ENCODE measurements at places on chromosomes 7 and 10. TPM values are rescaled to one million over a fixed set of nuclear protein-coding genes. Genes with fewer than 3 reads are reported as not detected.

DNA sequence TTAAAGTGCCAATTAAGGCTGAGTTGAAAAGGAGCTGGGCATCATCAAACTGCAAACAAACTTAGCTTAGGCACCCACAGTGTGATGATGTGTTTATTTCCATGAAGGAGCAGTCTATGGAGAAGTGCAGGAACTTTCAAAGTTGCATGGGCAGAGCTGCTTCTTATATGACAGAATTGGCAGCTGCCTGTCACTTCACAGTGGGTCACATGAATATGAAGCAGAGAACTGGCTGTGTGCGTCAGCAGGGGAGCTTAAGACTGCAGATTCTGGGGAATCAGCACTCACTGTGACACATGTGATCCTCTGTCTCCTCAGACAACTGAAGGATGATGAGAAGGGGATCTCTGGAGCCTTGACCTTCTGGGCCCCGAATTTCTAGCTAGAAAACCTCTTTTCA is 36.6 kb downstream of the RBM28 start:
- DNase-seq = no peak

The IFIT2 gene
- 16.0 TPM for total RNA-seq

- DNase-seq = no peak
These were observed 2.2 kb upstream of the CELF2 start for GRCh38 chr10:11015446-11015934.

The NODAL gene
- not detected for total RNA-seq

DNA sequence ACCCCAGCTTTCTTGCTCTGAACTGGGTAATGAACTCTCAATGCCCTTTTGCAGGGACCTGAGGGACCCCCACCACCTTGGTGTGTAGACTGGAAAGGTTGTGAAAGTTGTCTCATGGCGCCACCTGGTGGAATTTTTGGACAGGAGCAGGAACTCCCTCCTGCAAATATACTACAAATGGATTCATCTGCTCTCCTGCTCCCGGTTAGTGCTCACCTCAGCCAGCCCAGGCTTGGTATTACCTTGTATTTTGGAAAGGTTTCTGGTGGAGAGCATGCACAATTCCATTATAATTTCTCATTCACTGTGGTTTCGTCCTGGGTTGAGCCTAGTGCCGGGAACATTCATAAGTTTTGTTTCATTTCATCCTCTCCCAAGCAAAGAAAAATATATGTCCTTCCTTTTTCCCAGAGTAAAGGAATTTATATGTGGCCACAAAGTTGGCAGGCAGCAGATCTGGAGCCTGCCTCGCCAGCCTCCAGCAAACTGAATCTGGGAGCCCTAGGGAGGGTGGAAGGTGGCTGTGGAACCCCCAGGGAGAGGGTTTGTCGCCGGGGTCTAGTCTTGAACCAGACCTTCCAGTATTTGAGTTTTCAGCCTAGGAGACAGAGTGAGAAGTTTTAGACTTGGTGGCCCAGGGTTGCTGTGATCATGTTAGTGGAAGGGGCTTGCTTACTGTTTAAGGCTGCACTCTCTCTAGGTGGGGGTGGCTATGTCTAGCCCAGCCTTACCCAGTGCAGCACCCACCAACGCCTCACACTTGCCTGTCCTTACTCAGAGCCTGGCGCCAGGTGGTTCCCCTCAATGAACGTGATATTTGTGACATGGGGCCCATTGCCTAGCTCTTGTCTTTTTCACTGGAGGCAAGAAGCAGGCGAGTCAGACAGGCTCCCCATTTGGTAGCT is 9.5 kb downstream of the FAM241B start:
- DNase-seq = peak; percentile 72

DNA sequence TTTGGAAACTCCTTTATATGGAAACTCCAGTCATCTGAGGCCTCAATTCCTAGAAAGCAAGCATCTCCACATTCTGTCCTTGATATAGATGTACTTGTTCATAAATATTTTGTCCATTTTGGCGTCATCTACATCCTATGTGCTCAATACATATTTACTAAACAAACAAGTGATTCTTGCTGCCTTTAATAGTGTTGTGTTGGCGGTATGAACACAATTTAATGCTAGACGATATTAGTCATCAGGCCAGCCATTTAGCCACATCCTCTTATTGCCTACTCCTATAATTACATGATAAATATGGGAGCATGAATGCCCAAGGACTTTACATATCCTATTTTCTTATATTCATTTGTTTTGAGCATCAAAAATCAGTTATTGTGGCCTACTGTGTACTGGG is 18.5 kb upstream of the IFRD1 start:
- DNase-seq = no peak

- no peak for DNase-seq
These were observed 683.1 kb downstream of the NRG3 start for GRCh38 chr10:82558014-82558607.

- DNase-seq = no peak
These were observed 173.8 kb downstream of the TRIL start for GRCh38 chr7:28784171-28784902.

- DNase-seq = no peak
These were observed 900 bp downstream of the CDHR1 start for GRCh38 chr10:84195044-84195830.

The LOXL4 gene
- total RNA-seq = not detected

GRCh38 chr10:5942474-5942873 is 34.9 kb downstream of the IL15RA start:
- DNase-seq = no peak

DNA sequence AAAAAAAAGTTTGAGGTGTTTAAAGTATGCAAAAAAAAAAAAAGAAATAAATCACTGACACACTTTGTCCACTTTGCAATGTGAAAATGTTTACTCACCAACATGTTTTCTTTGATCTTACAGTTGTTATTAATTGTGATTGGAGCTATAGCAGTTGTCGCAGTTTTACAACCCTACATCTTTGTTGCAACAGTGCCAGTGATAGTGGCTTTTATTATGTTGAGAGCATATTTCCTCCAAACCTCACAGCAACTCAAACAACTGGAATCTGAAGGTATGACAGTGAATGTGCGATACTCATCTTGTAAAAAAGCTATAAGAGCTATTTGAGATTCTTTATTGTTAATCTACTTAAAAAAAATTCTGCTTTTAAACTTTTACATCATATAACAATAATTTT is 130.6 kb downstream of the CFTR start:
- DNase-seq = no peak

DNA sequence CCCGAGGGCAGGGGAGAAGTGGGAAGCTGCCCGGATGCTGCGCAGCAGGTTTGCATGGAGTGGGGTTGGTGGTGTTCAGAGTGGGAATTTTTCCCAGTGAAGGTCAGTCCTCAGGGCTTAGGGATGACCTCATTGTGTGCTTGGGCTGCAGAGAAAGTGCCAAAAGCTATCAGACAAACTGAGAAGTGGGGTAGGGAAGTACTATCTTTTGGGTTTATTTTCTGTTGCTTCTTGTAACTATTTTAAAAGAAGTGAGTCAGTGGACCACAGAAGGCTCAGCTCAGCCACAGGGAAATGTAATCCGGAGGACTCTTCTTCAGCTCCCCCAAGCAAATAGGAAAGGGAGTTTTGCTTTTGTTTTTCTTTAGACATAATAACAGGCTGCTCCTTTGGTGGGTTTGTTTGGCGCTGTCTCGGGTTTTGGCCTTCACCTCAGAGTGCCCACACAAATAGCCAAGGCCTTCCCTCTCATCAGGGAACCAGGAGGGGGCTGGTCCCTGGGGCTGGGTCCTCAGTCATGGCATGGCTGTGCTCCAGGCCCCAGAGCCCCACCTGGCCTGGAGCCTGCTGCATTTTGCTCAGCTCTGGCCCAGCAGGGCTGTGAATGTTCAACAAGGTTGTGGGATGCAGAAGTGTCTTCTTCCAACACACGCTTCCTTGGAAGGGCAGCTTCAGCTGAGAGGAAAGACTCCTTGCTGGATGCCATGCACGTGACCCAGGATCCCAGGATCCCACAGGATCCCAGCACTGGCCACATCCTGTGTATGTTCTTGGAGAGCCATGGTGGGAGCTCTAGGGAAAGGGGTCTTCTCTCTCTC is 5.4 kb upstream of the FAM170B start:
- DNase-seq = no peak

The AKAP9 gene
- total RNA-seq = 38.4 TPM

The PLXNA4 gene
- total RNA-seq = 1.6 TPM

The NKX2-3 gene
- total RNA-seq = not detected

The DOCK1 gene
- not detected for total RNA-seq

DNA sequence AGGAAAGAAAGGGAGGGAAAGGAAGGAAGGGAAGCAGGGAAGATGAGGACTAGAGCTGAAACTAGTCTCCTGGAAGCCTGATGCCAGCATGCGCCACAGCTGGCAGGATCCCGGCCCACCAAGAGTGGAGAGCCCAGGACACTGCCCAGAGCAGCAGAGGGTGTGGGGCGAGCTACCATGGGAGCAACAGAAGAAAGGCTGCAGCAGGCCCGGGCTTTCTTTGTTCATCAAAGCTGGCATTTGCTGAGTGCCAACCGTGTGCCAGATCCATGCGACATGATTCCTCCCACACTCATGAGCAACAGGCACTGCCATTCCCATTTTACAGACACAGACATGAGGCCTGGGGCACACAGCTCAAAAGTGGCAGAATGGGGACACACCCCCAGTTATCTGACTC is 68.9 kb downstream of the FAM53B start:
- DNase-seq = no peak

DNA sequence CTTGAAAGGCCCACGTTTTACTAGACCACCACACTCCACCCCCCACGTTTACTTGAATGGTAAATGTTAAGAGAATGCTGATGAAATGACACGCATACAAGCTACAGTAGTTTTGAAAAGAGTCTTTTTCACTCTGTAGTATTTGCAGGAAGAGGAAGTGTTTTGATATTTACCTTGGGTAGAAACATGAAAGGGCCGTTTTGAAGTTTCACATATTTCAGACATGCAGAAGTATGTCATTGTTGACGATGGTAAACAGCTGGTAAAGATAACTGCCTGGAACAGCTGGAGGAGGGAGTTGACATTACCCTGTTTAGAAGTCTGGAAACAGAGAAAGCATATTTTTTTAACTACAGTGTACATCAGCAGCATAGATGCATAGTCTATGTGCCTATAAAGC is 160.7 kb downstream of the NXPH1 start:
- DNase-seq = no peak

GRCh38 chr10:119461923-119462322 is 80.6 kb downstream of the RGS10 start:
- DNase-seq = no peak

GRCh38 chr10:73485320-73485719 is 10.5 kb downstream of the PPP3CB start:
- no peak for DNase-seq

- DNase-seq = no peak
These were observed 260.0 kb upstream of the MKI67 start for GRCh38 chr10:128386231-128386630.

GRCh38 chr7:106110885-106111654 is 1.0 kb downstream of the SYPL1 start:
- DNase-seq = no peak

DNA sequence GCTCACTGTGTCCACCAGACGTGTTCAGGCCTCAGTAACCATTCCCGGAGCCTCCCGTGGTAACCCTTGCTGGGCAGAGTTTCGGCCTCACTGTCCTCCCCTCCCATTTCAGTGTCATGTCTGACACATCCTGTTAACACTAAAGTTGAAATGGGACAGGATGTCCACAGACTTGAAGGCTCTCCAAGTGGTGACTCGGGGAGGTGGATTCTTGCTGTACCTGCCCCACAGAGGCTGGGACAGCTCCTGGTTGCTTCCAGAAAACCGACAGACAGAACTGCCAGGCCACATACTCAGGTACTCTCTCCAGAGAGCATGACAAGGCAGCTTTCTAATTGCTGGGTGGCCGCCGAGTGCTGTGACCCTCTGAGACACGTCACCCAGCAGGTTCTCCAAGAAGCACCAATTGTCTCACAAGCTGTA is 17.9 kb upstream of the CYTH3 start:
- no peak for DNase-seq

DNA sequence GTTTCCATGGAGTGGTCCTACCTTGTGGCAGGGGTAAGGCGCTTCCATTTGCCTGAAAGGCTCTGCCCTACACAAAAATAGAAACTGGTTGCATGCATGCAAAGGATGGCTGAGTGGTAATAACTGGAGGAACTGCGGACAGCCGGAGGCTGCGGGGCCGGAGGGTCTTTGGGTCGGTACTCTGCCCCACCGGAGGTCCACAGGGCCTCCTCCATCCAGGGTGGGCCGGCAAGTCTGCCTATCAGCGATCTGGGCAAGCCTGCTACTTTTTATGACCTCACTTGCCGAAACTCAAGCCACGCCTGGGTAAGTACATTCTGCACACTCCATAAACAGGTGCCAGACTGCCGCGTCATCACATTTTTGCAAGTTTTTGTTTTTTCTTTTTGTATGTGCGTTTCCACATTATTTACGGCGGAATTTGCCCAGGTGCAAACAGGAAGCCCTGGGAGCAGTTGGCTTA is 30.0 kb downstream of the TACC2 start:
- no peak for DNase-seq

- DNase-seq = no peak
These were observed 103.7 kb downstream of the TCERG1L start for GRCh38 chr10:131207584-131208532.

- no peak for DNase-seq
These were observed 249.1 kb downstream of the DNAJB9 start for GRCh38 chr7:108818742-108819141.

DNA sequence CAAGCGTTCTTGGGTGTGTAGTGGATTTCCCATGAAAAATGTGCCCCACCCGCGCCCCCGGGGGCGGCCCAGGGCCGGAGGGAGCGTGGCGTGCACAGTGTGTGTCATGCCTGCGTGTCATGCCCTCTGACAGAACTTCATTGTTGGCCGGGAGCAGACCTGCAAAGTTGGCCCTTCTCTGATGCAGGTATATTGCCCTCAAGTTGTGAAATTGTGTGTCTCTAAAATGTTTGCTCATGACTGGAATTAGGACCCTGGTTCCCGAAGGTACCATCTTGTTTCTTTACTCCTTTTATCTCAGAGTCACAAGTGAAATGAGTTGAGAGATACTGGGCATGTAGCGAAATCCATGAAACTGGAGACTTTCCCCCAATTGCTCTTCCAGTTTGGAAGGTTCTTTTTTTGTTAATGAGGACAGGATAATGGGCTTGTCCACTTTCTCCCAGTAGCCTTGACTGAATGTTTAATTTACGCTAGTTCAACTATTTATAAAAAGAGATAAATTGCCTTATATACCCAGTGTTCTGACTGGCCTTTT is 26.2 kb downstream of the ADK start:
- peak; percentile 65 for DNase-seq

The NCF1 gene
- 0.30 TPM for total RNA-seq

DNA sequence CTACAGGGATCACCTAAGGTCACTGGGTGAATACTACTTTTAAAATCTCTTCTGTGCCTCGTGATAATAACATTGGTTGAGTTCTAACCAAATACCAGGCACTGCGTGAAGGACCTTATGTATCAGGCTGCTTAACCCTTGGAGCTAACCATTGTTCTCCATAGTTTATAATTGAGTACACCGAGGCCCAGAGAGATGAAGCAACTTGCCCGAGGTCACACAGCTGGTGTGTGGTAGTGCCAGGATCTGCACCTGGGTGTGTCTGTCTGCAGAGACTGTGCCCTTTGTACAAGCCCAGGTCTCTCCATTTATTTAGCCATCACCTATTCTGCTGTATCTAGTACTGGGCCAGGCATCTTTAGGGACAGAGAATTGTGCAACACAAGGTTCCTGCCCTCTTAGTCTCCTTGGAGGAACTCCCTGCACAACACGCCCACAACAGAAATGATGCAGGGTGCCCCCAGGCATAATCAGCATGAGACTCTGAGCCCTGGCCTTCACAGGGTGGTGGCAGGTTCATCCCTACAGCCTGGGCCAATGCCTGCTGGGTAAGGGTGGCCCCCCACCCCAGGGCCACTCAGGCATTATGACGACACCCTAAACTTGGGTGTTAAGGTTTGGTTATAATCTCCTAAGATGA is 31.5 kb downstream of the UNC5B start:
- DNase-seq = no peak

Data from activated CD8-positive, alpha-beta memory T cell treated with anti-CD3 and anti-CD28 coated beads, Interleukin-2, amount 10 ng/mL, durations not matched to agents 7 days and 5 days (primary cell).